ENCODE measurements at places on chromosomes 3 and 15.

DNA sequence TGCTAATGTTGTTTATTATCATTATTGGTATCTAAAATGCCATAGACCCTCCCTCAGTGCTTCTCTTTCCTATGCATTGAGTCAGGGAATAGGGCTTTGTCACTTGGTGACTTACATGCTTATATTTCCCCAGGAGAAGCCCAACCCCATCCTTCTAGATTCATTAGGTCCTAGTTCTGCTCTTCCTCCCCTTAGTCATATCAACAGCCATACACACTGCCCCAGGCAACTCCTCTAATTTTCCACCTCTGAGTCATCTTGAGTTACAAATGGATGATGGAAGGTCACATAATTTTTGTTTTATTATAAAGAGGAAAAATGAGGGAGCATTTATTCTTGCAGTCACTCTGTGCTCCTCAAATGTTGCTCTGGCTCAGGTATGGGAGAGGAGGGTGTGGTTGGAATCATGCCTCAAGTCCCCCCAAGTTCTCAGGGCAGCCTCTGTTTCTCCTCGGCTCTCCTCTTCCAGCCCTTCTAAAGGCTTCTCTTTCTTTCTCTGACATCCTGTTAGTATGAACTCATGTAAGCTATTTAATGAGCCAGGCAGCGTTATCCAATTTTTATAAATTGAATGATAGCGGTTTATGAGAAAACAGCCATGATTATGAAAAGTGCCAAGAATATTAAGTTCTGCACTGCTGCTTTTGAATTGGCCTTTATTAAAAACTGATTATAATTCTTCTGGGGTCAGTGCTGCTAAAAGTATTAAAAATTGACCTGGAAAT lies 45.6 kb upstream of the FSTL1 start:
- DNase-seq: no peak

- no peak for DNase-seq
Measured at GRCh38 chr3:40308725-40309417, 636 bp upstream of the EIF1B start.

DNA sequence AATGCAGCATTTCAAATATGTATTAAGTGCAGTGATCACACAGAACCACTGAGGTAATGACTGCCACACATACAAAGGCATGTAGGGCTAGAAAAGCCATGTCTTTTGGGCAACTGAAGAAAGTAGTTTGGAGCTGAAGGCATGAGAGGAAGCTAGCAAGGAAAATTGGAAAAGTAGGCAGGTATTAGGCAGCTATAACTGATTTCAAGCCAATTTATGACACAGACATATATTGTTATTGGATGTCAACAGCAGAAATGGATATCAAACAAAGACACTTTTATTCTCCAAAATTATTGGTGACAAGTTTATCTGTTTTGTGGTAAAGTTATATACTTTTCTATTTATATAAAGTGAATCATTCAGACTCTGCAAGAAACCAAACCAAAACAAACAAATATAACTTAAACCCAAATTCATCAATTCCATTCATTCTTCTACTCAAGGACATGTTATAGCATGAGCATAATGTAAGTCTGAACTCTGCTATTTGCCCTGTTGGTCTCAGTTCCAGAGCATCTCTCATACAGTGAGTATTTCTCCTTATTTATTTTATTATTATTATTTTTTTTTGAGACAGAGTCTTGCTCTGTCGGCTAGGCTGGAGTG lies 307.4 kb upstream of the COL8A1 start:
- no peak for DNase-seq

DNA sequence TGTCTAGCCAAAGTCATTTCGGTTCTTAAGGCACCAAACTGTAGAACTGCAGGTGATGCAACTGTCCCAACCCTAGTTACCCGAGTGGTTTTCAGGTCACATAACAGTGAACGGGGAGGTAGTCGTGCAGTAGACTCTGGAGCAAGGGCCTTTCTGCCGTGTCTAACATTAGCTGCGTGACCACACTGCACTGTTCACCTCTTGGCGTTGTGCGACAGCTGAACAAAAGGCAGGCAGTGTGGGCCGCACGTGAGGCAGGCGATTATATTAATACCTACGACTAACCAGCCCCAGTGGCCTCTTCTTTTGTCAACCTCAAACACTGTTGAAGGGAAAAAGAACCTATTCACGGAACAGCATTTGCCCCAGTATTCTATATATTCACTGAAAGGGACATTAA lies 2.8 kb downstream of the LRRN1 start:
- DNase-seq: no peak

- no peak for DNase-seq
Measured at GRCh38 chr3:100030346-100030745, 84.0 kb downstream of the FILIP1L start.

DNA sequence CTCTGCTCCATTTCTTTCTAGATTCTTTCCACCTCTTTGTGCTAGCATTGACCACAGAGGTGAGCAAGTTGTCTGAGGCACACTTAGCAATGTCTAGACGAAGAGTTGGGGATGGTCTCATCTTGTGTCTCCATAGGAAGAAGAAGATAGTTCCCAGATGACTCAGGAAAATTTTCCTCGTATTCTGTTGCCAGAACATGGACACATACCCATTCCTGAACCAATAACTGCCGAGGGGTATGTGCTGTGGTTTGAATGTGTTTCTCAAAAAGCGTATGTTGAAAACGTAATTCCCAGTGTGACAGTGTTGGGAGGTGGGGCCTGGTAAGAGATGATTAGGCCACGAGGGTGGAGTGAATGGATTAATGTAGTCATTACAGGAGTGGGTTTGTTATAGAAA lies 107.5 kb upstream of the GALNT15 start:
- DNase-seq: no peak

- DNase-seq: no peak
Measured at GRCh38 chr3:81764665-81765064, 3.2 kb upstream of the GBE1 start.

GRCh38 chr15:40130118-40130517 lies 21.4 kb upstream of the BMF start:
- no peak for DNase-seq

GRCh38 chr15:60918234-60918959 lies 310.7 kb downstream of the RORA start:
- DNase-seq: no peak

DNA sequence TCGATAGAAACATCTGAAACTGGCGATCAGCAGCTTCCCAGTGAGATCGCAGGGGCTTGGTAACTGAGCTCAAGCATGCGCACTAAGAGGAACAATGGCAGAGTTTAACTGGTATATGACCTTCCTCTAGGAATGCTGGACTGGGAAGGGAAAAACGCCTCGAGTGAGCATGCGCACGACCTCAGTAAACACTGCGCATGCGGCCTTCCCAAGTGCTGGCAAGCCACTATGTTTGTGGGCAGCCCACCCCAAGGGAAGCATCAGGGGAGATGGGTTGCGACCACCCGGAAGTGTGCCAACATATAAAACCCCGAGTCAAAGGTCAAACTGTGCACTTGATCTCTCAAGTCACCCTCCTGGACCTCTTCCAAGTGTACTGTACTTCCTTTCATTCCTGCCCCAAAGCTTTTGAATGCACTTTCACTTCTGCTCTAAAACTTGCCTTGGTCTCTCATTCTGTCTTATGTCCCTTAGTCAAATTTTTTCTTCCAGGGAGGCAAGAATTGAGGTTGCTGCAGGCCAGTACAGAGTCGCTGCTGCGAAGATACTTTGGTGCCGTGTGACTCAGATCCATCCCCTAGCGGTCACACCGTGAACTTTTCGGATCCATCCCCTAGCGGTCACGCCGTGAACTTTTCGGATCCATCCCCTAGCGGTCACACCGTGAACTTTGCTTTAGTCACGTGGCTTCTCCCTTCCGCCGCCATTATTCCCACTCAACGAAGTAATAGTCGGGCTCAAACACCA lies 243.3 kb downstream of the FAM43A start:
- no peak for DNase-seq

DNA sequence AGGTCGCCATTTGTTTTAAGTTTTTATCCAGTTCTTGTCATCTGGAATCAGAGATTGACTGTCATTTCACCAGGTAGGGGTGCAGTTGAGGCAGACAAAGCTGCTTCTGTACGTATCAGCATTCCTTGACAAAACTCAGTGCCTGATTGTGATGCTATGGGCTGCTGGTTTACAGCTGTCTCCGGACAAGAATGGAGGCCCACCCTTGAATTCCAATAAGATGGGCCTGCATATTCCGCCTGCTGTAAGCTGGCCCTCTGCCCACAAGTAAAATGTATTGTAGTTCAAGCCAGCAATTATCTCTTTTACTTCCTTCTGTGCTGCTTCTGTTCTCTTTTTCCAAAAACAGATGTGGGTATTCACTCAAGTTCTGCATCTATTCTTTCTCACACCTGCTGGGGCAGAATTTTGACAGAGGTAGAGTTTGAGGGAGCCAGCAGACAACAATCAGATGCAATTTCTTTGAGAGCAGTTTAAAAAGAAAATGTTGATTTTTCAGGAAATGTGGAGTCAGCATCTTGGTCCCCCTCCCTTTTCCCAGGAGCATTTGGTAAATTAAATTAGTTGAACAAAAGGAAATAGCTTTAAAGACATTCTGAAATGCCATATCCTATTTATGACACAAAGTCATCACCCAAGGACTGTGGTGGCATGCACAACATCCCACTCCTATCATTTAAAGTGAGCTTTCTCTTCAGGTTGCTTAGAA lies 53.5 kb downstream of the IQCH start:
- no peak for DNase-seq

DNA sequence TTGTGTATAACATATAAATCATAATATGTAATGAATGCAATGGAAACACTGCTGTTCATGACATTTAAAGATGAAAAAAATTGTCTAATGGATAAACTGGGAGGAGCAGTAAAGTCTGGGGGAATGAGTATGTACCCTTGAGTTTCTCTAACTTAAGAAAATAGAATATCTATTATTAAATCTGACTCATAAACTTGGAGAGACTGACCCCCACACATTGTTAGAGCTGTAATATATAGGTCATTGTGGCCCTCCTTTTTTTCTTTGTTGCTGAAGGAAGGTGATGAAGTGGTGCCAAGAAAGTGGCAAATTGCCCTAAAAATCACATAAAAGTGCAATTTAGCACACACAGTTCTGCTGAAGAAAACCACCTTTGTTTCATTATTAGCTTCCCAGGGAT lies 389.8 kb upstream of the RARB start:
- no peak for DNase-seq

- no peak for DNase-seq
Measured at GRCh38 chr3:21751886-21752285, 876 bp upstream of the ZNF385D start.

DNA sequence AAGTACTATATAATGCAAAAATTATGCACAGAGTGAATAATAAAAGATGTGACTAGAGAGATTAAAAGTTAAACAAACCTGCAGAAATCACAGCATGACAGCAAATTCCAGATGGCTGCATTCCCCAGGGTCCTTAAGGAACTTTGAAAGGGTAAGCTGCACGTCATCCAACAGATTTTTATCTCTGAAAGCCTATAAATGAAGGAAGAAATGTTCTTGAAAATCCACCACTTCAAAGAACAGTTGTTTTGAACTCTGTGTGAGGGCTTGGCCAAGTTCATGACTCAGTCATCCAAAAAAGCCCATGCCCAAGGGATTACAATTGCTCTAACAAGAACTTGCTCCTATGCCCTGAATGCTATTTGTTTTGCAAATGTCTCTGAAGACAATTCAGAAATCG lies 603.6 kb downstream of the PLOD2 start:
- peak; percentile 18 for DNase-seq

DNA sequence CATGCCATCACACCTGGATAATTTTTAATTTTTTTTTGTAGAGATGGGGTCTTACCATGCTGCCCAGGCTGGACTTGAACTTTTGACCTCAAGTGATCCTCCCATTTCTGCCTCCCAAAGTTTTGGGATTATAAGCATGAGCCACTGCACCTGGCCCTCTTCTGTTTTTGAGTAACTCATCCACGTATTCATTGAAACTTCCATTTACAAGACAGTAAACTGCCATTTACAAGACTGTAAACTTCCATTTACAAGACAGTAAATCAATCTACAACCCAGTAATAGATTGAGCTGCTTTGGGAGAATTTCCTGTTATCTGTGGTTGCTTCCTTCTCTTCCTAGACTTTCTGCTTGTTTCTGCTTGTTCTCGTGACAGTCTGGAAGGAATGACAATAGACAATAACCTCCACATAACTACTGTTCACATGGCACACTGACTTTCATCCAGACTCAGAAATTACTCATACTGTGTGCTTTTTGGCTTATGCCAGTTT lies 114.7 kb upstream of the CCNL1 start:
- no peak for DNase-seq

- no peak for DNase-seq
Measured at GRCh38 chr3:154430014-154430413, at the start of gene GPR149. GPR149 (minus strand) TSS chr3:154430190; CDS start chr3:154429615, 575 bp downstream.

GRCh38 chr3:150503402-150504099 lies 42.7 kb downstream of the SERP1 start:
- DNase-seq: no peak

DNA sequence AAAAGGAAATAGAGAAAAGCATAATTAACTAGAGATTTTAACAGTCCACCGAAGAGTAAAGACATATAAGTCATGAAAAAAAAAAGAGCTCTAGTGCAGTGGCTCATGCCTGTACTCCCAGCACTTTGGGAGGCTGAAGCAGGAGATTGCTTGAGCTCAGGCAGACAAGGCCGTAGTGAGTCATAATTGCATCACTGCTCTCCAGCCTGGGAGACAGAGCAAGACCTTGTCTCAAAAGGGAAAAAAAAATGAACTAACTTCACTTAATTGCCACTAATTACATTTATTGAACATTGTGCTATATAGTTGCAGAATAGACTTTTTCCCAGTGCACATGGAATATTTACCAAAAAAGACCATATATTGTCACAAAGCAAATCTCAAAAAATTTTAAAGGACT lies 221.8 kb downstream of the CBLB start:
- no peak for DNase-seq

- DNase-seq: no peak
Measured at GRCh38 chr3:197007953-197008352, 21.7 kb downstream of the MELTF start.

DNA sequence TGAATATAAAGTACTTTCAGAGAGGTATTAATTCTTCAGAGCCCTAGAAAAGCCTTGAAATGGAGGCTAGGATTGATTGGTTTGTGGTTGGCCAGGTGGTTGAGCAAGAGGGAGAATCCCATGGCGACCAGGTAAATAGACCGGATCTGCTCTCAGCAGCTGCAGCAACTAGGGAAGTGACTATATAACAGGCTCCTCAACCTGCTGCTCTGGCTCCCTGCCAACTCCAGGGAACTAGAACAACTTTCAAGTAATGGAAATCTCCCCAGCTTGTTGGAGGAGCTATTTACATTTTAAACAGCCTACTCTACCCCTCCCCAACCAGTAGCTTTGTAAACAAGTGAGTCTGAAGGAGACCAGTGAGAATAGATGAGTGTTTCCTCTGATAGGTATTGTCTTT lies 121.8 kb upstream of the CADM2 start:
- no peak for DNase-seq

DNA sequence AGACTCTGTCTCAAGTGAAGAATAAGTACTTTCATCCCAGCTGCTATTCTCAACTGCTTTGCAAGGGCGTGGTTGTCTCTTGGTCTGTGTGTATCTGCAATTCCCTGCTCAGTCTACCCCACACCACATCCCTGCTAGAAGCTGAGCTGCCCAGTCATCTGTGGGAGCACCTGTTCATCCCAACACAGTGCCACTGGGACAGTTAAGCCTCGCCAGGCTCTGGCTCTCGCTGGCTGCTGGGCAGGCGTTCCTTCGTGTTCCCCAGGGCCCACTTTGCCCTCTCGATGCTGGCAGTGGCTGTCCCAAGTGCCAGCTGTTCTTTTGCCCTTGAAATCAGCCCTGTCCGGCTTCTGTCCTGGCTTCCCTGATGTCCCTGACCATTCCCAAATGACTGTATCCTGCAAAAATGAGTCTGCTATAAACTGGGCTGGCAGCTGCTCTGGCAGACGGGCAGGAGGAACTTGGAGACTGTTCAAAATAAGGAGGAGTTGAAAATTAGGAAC lies 91.6 kb upstream of the KLHL25 start:
- DNase-seq: no peak
